ENCODE measurements at places on chromosomes 6 and 20. TPM values are rescaled to one million over a fixed set of nuclear protein-coding genes. Genes with fewer than 3 reads are reported as not detected.

- no peak for DNase-seq
Measured at GRCh38 chr6:109358204-109358603, 24.1 kb downstream of the CD164 start.

- peak; percentile 92 for DNase-seq
Measured at GRCh38 chr6:111823831-111824607, 49.2 kb downstream of the FYN start.

DNA sequence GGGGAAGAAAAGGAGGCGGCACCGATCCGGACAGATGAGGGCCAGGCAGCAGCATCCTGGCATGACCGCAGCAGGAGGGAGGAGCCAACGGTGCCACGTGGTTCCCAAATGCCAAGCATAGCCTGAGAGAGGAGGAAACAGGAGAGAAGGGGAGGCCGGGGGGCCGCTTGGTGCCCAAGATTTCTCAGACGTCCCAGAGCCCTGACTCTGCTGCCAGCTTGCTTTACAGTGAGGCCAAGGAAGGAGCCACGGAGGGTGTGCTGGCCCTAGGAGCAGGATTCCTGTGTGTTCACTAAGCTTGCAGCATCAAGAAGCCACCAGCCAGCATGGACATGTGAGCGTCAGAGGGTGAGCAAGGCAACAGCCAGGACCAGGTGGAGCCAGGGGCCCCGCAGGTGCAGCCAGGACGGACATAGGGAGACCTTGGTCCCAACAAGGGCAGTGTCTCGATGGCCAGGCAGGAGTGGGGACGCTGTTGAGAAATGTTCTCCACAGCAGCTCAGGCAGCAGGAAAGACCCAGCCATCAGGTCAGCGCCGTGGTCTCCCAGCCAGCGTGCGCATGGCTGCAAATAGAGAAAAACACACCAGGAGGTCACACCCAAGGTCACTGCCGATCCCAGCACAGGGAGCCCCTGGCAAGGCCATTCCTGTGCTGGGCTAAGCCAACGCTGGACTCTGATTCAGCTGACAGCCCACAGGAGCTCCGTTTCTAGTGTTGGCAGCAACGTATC lies 143.7 kb downstream of the DLL1 start:
- no peak for DNase-seq

GRCh38 chr6:44624936-44625573 lies 237.5 kb downstream of the CDC5L start:
- no peak for DNase-seq

- DNase-seq = peak; percentile 70
Measured at GRCh38 chr20:58048096-58048702, 180.3 kb downstream of the ANKRD60 start.

- peak; percentile 87 for DNase-seq
Measured at GRCh38 chr6:154548130-154548830, 37.8 kb upstream of the CNKSR3 start.

GRCh38 chr6:107495971-107496370 lies 6.1 kb downstream of the SOBP start:
- DNase-seq = no peak

DNA sequence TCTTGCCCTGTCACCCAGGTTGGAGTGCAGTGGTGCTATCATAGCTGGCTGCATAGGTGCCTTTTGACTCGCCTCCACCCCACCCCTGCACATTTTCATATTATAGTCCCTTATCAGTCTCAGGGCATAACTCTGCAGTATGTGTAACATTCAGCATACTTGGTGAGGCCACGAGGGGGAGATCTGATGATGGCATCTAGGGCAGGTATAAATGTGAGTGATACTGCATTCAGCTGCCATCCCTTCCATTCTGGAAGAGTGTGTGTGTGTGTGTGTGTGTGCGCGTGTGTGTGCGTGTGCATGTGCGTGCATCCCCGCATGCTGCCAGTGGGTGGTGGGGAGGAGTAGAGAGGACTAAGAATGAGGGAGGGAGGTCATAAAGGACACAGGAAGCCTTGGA lies 81.4 kb downstream of the JARID2 start:
- DNase-seq = no peak

DNA sequence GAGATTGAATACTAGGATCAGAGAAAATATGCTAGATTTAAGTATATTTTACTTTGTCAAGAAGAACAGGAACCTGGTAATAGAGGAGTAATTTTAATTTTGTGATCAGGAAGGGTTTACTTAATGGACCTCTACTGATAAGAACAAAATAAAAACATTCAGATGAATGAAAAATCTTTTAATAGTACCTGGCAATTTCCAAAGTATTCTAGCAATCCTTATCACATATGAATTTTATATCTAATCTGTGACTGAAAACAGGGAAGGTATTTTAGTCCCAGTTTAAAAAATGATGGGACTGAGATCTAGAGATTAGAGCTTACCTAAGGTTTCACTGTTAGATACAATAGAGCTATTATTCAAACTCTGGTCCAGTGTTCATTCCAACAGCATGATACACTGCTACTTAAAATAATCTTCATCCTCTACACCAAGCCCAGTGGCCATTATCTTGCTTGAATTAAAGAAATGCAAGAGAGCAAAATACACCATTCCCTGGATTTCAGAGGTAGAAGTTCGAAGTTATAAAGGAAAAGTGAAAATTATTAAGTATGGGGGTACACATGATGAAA lies 13.5 kb downstream of the SLC17A5 start:
- no peak for DNase-seq

DNA sequence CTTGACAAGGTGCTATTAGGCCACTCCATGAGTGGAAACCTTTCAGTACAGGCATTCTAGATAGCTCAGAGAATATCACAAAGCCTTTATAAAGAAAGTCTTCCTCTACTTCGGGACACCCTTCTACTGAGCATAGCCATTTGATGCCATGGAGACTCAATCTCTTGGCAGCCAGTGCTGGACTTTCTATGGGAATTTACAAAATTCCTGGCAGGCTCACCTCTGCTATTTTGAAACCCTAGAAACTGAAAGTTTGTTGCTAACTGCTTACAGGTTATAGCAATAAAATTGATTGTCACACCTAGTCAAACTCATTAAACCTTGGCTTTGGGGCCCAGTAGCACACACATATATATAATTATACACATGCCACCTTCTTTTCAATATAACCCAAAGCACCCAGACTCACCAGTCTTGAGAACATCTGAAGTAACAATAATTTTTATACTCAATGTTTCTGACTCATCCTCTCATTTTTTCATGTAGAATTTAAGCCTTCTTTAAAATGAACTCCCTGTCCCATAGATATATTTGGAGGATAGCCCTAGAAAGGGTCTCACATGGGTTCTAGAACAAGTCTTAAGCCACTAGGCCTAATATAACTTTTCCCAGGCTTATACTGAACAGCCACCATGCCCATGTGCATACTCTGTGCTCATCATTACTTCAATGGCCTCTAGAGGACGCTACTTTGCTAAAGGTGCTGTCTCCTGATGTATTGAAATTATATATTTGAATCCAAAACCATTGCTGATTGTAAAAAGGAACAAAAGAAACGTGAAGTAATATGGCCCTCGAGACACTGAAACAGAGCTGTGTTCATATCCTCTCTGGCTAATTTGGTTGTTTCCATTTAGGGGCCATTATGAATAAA lies 368.1 kb upstream of the MARCKS start:
- no peak for DNase-seq

- no peak for DNase-seq
Measured at GRCh38 chr20:22100686-22101085, 395.2 kb downstream of the PAX1 start.

DNA sequence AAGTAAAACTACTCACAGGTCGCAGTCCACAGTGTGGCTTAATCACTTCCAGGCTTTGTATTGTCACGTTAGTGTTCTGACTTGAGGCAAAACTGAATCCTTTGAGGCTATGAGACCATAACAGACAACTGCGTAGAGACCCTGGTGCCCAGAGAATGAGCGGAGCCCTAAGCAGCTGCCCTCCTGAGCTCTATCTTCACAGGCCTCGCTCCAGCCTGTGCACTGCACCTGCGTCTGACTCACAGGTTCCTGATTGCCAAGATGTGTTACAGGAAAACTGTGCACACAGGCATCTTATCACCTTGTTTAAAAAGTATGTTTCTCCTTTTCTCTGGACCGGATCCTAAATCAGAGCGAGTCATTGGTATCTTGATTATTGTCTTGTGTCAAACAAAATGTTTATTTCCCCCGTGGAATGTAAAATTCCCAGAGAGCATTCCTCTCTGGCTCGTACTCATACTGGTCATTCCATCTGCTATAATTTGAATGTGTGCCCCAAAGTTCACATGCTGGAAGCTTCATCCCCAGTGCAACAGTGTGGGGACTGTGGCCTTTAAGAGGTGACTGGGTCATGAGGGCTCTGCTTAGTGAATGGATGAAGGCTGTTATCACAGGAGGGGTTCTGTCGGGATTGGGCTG lies 25.7 kb downstream of the PRR18 start:
- no peak for DNase-seq

DNA sequence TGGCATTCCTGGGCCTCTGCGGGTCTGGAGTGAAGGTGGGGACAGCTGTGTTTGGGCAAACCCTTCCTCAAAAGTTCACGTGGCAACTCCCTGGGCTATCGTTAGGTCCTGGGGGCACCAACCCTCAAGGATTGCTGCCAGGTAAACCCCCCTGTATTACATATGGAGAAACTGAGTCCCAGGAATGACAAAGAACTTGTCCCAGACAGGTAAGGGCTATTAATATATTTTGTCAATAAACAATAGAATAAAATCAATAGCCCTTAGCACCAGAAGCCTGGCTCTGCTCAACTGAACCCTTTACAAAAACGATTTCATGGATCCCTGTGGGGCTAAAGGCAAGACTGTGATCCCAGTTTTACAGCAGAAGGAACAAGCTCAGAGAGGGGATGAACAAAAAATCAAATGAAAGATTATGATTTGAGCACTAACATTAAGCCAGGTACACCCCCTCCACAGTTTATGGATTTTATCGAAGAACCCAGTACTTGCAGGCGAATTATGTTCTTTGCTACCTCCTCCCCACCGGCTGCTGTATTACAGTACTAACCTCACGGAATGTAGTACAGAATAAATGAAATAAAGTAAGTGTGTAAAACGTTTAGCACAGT lies 2.7 kb downstream of the ID1 start:
- no peak for DNase-seq

- peak; percentile 83 for DNase-seq
Measured at GRCh38 chr6:34531580-34532201, 24.4 kb downstream of the SPDEF start.

DNA sequence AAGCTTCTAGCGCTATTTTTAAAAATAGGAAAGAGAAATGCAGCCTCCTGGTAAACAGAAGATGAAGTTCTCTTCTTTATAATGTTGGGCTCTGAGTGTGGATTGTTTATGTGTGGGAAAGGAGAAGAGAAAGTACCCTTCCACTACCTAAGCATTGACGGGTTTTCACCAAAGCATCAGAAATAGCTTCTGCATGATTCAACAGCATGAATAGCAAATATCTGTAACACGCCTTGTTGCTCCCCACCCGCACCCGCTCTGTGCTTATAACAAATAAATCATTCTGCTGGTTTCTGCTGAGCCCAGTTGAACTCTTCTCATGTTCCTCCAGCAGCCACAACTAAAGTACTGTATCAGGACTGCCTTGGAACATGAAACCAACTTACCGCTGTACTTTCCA lies 20.7 kb downstream of the TXLNB start:
- no peak for DNase-seq

GRCh38 chr6:15287670-15288375 lies 42.0 kb downstream of the JARID2 start:
- no peak for DNase-seq

DNA sequence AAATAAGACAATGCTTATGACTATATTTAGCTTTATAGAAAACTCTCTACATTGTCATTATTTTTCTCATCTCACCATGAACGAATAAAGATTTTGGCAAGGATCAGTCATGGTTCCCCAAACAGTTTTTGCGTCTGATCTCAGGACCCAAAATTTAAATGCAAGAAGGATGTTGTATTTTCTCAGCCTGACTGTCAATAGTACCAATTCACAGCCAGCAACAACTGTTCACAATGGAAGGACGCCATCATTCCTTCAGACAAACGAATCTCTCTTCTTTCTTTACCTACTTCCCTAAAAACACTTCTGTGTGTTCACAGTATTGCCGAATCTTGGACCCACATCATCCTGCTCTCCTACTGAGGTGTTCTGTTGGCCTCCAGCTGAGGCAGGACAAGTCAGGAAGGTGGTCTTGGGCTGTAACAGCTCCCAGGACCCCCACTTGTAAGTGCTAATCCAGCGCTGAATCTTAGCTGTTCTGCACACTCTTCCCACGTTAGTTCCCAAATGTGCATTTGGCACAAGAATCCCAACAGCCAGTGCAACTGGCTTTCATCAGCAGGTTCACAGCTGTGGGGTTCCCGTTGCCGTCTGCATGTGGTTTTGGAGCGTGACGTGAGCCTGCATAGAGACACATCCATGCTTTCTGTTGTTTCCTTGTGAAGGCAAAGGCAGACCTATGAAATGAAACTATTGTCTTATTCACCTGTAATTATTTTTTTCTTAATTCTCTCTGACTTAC lies 600.0 kb downstream of the QKI start:
- no peak for DNase-seq

DNA sequence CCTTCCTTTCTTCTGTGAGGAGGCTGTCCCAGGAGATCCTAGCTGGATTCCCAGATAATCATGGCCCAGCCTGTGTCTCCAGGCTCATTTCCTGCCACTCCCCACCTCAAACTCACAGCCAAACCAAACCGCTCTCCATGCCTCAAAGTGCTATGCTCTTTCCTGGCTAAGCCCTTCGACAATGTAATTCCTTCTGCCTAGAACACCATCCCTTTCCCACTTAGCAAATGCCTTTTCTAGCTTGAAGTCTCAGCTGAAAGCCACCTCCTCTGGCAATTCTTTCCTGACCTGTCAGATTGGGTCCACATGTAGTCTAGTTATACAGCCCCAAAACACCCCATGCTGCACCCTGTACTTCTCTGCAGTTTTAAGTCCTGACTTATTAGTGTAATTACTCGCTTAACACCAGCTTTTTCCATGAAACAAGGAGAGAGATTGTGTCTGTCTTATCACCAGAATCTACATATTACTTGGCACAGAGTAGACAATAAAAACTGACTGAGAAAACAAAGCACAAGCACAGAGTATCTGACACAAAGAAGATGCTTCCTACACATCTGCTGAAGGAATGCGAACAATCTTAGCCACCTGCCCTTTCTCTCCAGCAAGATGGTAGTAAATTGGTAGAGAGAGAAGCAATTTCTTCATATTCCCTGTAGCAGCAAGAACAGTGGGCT lies 5.4 kb downstream of the TRIM26 start:
- no peak for DNase-seq

DNA sequence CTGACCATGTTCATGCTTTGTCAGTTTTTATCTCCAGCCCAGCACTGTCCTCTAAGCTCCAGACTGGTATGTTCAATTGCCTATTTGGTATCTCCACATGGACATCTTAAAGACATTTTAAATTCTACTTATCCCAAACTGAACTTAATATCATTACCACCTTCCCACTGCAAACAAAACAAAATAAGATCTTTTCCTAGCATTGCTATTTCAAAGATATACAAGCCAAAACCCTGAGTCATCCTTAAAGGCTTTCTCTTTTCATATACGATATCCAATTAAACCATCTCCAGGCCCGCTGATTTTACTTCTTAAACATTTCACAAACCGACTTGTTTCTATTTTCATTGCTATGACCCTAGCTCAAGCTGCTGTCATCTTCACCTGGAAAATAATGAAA lies 35.1 kb upstream of the HS3ST5 start:
- no peak for DNase-seq

The RIMS1 gene
- 4.3 TPM for total RNA-seq

The CEP162 gene
- 7.7 TPM for total RNA-seq

The ZBTB12 gene
- total RNA-seq = 1.9 TPM

The PRSS35 gene
- 34.7 TPM for total RNA-seq

The GPR31 gene
- 1.7 TPM for total RNA-seq

The NEURL2 gene
- 1.9 TPM for total RNA-seq

The SDC4 gene
- total RNA-seq = 28.9 TPM

The TOX2 gene
- total RNA-seq = not detected

The SH3BGRL2 gene
- total RNA-seq = 12.8 TPM

The SNAP91 gene
- total RNA-seq = 0.72 TPM

The TRIM39 gene
- 5.5 TPM for total RNA-seq
